H1 (cell line): ENCODE measurements at places on chromosomes 3 and 15. TPM values are rescaled to one million over a fixed set of nuclear protein-coding genes. Genes with fewer than 3 reads are reported as not detected.

RFTN1 gene
- polyA plus RNA-seq = 4.6 and 7.5 TPM in 2 replicates

HTR3E gene
- not detected in 2 replicates for polyA plus RNA-seq

ATP2B2 gene
- 0.14 and 0.20 TPM in 2 replicates for polyA plus RNA-seq

KLF15 gene
- polyA plus RNA-seq = 15.7 and 27.1 TPM in 2 replicates

CLDN16 gene
- 0.02 TPM in 1 of 2 replicates, not detected in the other for polyA plus RNA-seq

COL8A1 gene
- 0.21 and 0.35 TPM in 2 replicates for polyA plus RNA-seq

DNAH1 gene
- polyA plus RNA-seq = 1.0 and 1.9 TPM in 2 replicates

HPS3 gene
- polyA plus RNA-seq = 23.7 and 24.0 TPM in 2 replicates

GATA2 gene
- 0.03 and 0.22 TPM in 2 replicates for polyA plus RNA-seq

SLC35G2 gene
- polyA plus RNA-seq = 2.4 and 6.4 TPM in 2 replicates

MYL3 gene
- polyA plus RNA-seq = 0.06 TPM in 1 of 2 replicates, not detected in the other

PLXNB1 gene
- 109 and 149 TPM in 2 replicates for polyA plus RNA-seq

TMIE gene
- 0.45 and 0.64 TPM in 2 replicates for polyA plus RNA-seq

GADL1 gene
- 0.03 and 0.09 TPM in 2 replicates for polyA plus RNA-seq

GOLGA8N gene
- polyA plus RNA-seq = 0.53 and 0.54 TPM in 2 replicates

USP3 gene
- 10.0 and 16.2 TPM in 2 replicates for polyA plus RNA-seq

ZFAND6 gene
- 158 and 237 TPM in 2 replicates for polyA plus RNA-seq

IQCF5 gene
- polyA plus RNA-seq = not detected in 2 replicates

IL17RB gene
- polyA plus RNA-seq = 13.3 and 24.6 TPM in 2 replicates

STRIT1 gene
- polyA plus RNA-seq = 0.15 TPM in 1 of 2 replicates, not detected in the other

CAMK2N2 gene
- polyA plus RNA-seq = 4.0 and 6.1 TPM in 2 replicates

PGBD4 gene
- polyA plus RNA-seq = 0.44 and 0.68 TPM in 2 replicates

ACTC1 gene
- polyA plus RNA-seq = 33.0 and 37.6 TPM in 2 replicates

IL16 gene
- polyA plus RNA-seq = 0.03 and 0.16 TPM in 2 replicates

KLHL40 gene
- 0.02 TPM in 1 of 2 replicates, not detected in the other for polyA plus RNA-seq

EPHB3 gene
- polyA plus RNA-seq = 0.41 and 0.82 TPM in 2 replicates

CLSTN2 gene
- 0.31 and 0.39 TPM in 2 replicates for polyA plus RNA-seq

PLAAT1 gene
- polyA plus RNA-seq = 3.7 and 4.5 TPM in 2 replicates

CHDH gene
- 4.9 and 7.3 TPM in 2 replicates for polyA plus RNA-seq

TMCO5A gene
- not detected in 2 replicates for polyA plus RNA-seq

GRIP2 gene
- polyA plus RNA-seq = 2.5 and 3.5 TPM in 2 replicates

P2RY1 gene
- 6.5 and 6.8 TPM in 2 replicates for polyA plus RNA-seq

MCF2L2 gene
- 4.1 and 4.2 TPM in 2 replicates for polyA plus RNA-seq

DPPA2 gene
- polyA plus RNA-seq = 6.6 and 7.8 TPM in 2 replicates

COL6A5 gene
- 0.05 TPM in 1 of 2 replicates, not detected in the other for polyA plus RNA-seq
